ENCODE measurements at places on chromosomes 2 and 18.

DNA sequence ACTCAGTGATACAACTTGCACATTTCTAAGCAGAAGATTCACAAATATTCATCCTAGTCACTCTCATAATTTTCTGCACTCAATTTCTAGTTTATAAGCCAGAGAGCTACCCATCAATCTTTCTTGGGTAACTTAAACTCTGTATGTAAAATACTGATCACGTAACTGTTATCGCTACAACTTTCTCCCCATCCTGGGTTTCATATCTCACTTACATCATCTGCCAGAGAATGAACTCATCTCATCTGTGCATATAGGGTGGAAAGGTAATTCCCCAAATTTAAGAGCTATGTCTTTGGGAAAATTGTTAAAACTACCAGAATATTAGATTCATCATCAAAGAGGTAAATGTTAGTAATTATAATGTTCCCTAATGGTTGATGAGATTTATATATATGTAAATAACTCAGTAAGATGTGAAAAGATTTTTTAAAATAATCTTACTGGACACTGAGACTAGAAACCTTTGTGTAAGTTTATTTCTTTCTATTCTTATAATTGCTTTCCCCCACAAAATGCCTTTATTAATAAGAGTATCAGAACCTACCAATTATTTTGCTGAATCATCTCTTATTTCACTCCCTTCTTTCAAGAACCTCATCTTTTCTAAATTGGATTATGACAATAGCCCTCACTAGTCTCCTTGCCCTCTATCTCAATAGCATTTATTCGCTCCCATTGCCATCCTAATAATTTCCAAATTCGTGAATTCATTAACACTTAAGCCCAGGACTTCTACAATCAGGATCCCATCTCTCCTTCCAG is 729.0 kb downstream of the EPHA4 start:
- DNase-seq, result no peak

DNA sequence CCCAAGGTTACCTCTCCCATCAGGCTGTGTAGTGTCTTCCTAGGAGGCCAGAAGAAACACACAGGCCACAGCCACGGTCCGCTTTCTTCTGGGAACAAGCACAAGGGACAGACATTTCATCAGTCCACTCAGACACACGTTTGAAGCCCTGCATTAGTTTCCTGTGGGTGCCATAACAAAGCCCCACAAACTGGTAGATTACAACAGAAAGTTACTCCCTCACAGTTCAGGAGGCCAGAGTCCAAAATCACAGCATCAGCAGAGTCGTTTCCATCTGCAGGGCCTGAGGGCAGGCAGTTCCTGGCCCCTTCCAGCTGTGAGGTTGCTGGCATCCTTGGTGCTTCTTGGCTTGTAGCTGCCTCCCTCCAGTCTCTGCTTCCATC is 8.8 kb upstream of the PRLH start:
- DNase-seq, result no peak

- no peak for DNase-seq
These were observed 60.5 kb downstream of the STPG4 start for GRCh38 chr2:47094511-47095142.

GRCh38 chr2:56107502-56108220 is 76.1 kb upstream of the CCDC85A start:
- DNase-seq, result no peak

- no peak for DNase-seq
These were observed 3.1 kb upstream of the MSGN1 start for GRCh38 chr2:17813010-17813741.

Data from NCI-H2029 treated with DMSO at 0.1 percent for 48 hours (cell line).